ENCODE measurements at places on chromosomes 4 and X.

- no peak for DNase-seq
Measured at GRCh38 chrX:7219153-7219705, 71.3 kb upstream of the PUDP start.

- peak; percentile 21 for DNase-seq
Measured at GRCh38 chrX:10156199-10157031, at the start of gene CLCN4. Gene CLCN4 (plus strand): TSS chrX:10156975. CDS start chrX:10185033, 28,058 bp downstream.

DNA sequence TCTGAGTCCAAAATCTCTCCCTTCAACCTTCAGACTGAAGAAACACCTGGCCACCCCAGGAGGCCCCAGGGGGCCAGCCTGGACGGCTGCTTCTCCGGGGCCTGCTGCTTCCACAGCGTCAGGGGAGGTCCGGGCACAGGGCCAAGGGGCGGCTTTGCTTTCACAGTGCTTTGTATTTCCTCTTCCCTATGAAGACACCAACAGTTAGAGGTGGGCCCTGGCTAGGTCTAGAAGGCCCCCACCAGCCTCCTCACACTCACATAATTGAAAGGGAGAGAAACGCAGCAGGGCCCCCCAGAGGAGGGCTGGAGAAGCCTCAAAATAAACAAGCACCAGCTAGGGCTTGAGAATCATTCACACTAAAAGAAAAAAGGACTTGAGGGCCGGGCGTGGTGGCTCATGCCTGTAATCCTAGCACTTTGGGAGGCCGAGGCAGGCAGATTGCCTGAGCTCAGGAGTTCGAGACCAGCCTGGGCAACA lies 17.8 kb downstream of the SCD5 start:
- DNase-seq: no peak

- no peak for DNase-seq
Measured at GRCh38 chr4:180840142-180840541, 1403.1 kb upstream of the TENM3 start.

GRCh38 chrX:57586360-57586759 lies 5.5 kb upstream of the ZXDB start:
- DNase-seq: no peak

DNA sequence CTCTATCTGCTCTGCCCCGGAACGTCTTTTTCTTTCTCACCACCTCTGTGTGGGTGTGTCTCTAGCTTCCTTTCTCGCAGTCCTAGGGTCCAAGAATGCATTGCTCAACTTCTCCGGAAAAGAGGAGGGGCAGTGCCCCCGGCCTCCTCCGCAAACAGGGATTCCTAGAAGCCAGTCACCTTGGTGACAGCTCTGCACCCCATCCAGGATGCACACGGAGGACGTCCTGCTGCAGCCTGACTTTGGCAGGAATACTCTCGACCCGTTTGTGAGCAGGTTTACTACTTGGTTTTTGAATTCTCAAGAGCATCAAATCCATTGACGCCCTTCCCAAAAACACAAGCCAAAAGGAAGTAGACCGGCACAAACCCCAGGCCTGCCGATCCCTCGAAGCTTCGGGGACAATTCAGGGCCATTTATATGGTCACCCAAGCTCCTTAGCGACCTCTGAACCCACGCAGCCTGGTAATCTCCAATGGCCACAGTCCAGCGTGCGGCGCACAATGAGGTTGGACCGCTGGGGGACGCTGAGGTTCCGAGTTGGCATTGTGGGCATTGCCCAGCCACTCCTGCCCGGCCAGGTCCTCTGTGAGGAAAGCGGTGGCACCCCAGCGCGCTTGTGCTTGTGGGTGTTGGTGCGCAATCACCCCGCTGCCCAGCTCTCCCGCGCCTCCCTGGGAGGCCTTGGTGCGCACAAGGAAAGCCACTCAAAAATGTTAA lies 9.8 kb downstream of the NKX3-2 start:
- DNase-seq: no peak

- no peak for DNase-seq
Measured at GRCh38 chrX:68727696-68728095, 80.2 kb downstream of the STARD8 start.

GRCh38 chrX:52166840-52167239 lies 17.8 kb upstream of the MAGED4 start:
- no peak for DNase-seq

- DNase-seq: no peak
Measured at GRCh38 chrX:72309297-72310071, 3.8 kb upstream of the CITED1 start.

DNA sequence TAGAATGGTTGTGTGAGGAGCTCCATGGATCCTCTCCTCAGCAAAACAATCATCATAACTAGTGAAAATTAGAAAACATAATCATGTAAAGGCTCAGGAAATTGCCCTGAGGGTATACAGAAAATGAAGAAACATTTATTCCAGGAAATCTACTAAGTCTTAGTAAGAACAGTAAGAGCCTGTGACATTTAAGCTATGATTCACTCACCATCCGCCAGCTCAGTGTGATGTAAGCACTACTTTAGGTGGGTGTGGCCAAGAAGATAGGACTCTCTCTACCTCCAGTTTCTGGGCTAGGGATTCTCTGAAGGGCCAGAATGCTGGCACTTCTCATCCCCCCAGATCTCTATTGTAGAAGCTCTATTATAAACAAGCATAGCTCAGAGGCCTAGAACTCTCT lies 147.5 kb downstream of the DLG3 start:
- DNase-seq: no peak

- DNase-seq: no peak
Measured at GRCh38 chr4:123587983-123588494, 191.4 kb downstream of the SPRY1 start.

- DNase-seq: no peak
Measured at GRCh38 chr4:2359591-2360395, 58.7 kb downstream of the ZFYVE28 start.

- DNase-seq: no peak
Measured at GRCh38 chrX:34915463-34916225, 27.0 kb upstream of the FAM47B start.

DNA sequence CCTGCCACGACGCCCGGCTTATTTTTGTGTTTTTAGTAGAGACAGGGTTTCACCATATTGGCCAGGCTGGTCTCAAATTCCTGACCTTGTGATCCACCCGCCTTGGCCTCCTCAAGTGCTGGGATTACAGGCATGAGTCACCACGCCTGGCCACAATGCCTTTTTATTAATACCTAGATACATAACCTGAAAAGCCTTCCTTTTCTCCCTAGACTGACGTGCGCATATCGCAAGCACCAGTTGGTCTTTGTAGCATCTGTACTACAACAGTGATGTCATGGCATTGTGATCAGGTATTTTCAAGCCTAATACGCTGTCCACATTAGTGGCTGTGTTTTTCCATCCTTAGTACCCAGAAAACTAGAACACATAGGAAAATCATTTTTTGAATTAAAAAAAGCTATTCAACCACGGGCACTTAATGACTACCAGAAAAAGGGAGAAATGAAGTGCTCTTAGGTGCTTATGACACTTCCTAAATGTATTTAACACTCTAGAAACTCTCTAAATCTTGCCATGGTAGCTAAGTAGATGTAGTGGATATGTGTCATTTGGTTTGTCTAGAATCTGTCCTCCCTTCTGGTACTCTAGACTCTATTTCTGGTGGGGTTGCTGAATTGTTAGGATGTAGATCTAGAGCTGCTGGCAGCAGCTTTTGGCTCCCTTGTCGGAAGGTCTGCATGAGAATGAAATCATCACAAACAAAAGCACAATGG lies 707.8 kb downstream of the STIM2 start:
- no peak for DNase-seq

DNA sequence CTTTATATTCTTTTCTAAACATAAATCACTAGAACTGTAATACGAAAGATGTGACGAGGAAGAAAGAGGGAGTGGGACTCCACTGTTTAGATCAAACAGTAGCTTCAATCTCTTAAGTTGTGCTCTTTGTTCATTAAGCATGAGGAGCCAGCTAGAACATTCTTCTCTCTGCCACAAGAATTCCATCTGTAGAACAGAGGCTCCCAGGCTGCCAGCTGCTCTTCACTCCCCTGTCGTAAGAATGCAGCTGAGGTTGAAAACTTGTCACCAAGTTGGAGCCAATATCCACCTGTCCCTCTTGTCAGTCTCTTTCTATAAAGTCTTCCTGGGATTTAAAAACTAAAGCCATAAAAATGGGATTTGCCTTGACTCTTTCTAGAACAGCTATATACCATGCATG lies 65.0 kb upstream of the SEC24B start:
- no peak for DNase-seq

DNA sequence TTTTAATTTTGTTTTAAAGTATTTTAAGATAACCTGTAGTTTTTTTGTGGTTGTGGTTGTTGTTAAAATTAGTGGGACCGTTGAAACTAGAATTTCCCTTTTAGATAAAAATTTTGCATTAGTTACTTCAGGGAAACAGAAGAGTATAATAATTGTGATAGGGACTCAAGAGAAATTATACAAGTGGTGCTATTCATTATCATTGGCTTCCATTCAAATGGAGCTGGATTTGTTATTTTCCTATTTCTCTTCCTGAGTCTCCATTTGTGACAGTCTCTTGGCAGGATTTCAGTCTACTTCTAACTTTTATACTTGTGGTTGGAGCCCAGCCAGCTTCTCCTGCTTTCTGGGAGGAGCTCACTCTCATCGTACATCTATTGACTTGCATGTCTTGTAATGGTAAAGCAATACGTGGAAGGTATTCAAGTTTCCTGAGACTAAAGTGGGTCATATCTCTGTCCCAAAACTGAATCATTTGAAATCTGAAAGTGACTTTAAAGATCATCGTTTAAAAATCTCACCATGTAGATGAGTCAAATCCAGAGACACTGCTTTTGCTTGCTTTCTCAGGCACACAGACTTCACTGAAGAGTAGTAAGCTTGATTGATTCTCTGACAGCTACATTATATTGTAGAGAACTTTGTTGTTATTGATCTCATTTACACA lies 155.8 kb downstream of the RPA4 start:
- DNase-seq: no peak

GRCh38 chr4:152666946-152667345 lies 12.9 kb downstream of the TMEM154 start:
- no peak for DNase-seq

DNA sequence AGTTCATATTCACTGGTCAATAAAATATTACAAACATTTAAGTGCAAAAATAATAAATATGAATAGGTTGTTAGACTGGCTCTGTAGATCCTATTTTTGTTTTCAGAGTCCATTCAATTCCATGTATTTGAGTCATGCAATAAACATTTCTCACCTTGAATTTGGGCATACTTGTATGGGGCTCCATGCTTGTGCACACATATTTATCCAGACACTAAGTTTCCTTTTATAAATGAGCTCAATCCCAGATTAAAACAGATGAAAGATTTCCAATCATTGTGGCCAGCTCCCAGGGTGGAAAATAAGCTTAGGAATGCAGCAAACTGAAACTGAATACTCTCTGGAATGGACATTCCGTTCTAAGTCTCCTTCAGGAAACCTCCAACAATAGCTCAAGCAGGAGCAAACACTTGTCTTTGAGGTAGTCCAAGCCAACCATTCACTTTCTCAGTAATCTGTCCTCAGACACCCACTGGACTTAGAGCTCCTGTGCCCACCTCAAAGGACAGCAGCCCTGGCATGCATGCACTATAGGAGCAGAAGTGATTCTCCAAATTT lies 16.4 kb downstream of the DMD start:
- no peak for DNase-seq
